ENCODE measurements at places on chromosomes 2 and 18.

DNA sequence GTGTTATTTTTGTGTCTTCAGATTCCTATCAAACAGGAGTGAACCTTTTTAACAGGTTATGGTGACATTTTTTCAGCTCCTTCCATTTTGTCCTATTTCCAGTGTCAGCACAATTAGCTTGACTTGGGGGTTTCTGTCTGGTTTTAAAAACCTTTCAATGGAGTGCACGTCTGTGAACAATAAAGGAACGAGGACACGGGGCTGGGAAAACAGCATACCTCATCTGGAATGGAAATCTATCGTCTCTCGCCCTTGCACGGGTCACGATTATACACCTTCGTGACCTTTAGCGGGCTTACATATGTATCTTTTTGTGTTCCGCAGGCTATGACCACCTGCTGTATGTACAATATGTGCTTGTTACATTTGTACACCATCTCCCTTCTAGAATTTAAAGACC is 2.3 kb upstream of the ZNF532 start:
- no peak for DNase-seq

GRCh38 chr2:201618744-201619662 is 24.3 kb downstream of the TMEM237 start:
- peak; percentile 8 for DNase-seq

DNA sequence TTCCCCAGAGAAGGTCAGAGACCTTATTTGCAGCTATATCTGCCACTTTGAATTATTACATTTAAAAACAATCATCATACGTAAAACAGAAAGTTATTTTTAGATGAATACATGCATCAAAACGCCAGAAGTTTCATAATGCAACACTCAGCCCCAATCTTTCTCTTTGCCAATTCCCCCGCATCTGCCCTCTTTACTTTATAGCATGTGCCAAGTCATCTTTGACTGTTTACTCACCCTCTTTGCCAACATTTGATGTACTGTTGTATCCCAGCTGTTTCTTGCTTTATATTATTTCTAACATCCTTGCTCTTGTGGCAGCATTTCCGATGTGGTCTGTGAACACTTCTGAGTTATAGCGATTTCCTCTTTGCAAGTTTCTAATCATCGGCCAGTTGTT is 86.2 kb downstream of the CRIM1 start:
- DNase-seq = peak; percentile 20

DNA sequence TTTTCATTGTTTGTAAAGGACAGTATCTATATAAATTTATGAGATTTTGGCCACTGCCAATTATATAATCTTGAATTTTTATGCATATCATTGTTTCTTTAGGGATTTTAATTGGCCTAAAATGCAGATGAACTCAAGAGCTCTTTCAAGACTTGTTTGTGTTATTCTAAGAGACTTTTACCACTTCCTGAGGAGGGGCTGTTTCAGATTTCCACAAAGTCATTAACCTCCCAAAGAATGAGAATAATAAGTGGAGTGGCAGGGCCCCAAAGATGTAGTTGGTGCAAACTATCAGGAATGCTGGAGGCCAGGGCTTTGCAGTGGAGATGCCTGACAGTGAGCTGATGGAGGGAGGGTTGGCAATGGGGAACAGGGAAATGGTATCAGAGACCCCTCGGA is 15.5 kb upstream of the ACVR1 start:
- no peak for DNase-seq

DNA sequence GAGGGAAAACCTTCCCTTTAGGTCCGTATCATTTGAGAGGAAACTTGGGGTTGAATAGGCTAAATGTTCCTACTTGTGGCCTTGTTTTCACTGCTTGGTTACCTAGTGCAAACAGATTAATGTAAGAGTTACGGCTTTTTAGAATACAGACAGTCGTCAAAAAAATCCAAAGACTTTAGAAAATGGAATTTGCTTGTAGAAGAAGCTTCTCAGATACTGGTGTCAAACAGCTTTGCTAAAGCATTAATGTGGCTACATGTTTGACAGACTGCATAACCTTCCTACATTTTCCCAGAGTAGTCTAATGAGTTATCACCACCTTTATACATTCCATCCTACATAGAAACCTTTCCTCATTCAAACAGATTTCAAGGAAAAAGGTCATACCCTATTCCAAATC is 114.6 kb downstream of the FMNL2 start:
- no peak for DNase-seq

- DNase-seq = no peak
Observed at GRCh38 chr18:35939138-35939537, 33.3 kb upstream of the RMP24 start.

- DNase-seq = no peak
Observed at GRCh38 chr18:9081940-9082339, 20.6 kb upstream of the NDUFV2 start.

GRCh38 chr2:7014174-7014640 is 97.0 kb downstream of the RNF144A start:
- DNase-seq = no peak

- no peak for DNase-seq
Observed at GRCh38 chr18:24922491-24922890, 429.5 kb downstream of the ZNF521 start.

DNA sequence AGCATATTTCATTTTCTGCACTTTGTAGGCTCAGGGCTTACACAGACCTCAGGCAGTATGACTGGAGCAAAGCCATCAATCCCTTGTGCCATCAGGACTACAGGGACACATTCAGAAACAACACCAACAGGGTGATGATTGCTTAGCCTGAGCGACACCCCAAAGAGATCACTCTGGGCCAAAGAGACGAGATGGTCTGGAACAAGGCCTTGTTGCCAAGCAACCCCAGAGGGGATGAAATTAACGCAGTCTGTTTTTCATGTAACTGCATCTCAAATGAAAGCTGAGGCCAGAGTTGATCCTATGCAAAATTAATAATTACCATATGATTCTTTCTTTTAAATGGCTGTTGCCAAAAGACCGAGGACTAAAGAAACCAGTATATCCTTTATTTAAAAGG is 20.2 kb upstream of the B3GNT2 start:
- no peak for DNase-seq

DNA sequence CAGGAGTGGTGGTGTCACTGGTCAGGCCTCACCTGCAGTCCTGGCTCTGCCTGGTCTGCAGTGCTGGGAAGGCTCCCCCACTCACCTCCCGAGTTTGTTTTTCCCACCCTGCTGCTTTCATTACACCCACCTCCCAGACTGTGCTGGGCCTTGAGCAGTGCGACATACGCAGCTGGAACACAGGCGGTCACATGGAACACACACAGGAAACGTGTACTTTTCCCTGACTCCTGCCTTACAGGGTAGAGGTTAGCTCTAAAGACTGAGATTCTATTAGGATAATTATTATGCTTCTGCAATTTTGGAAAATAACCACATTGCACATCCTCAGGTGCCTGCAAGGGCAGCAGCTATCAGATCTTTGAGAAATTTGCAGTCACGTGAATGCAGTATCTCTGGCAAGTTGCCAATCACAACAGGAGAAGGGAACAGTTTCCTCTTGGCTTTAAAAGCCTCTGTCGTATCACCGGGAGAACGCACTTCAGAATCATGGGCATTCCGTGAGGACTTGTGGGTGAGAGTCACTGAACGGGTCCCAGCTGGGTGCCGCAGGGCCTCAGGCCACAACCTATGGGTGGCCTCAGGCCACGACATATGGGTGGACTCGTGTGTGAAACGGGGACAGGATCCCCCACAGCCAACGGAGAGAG is 136.5 kb downstream of the ZNF236 start:
- peak; percentile 59 for DNase-seq

DNA sequence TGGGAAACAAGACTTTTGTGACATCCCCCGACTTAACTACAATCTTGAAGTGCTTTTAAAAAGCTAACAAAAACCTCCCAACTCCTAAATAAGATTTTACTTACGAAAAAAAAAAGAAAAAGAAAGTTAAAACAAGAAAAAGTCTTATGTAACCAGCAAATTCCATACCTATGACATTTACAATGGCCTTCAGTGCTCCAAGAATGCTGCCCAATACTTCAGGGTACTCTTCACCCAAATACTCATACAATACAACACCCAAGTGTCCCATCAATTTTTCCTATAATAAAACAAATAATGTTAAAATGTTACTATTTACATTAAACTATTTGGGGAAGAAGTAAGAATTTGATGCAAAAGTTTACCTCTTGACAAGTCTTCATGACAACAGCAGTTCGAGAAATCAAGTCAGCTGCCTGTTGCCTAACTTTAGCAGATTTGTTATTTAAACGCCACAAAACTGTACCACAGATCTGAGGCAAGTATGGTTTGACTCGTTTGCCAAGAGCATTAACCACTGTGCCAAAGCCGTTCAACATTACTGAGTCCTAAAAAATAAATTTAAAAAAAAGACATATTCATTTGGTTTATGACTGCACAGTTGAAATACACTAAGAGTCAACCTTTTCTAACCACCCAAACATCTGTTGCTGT is 34.8 kb downstream of the SF3B1 start:
- no peak for DNase-seq

- DNase-seq = no peak
Observed at GRCh38 chr18:22285361-22286140, 116.2 kb downstream of the GATA6 start.

DNA sequence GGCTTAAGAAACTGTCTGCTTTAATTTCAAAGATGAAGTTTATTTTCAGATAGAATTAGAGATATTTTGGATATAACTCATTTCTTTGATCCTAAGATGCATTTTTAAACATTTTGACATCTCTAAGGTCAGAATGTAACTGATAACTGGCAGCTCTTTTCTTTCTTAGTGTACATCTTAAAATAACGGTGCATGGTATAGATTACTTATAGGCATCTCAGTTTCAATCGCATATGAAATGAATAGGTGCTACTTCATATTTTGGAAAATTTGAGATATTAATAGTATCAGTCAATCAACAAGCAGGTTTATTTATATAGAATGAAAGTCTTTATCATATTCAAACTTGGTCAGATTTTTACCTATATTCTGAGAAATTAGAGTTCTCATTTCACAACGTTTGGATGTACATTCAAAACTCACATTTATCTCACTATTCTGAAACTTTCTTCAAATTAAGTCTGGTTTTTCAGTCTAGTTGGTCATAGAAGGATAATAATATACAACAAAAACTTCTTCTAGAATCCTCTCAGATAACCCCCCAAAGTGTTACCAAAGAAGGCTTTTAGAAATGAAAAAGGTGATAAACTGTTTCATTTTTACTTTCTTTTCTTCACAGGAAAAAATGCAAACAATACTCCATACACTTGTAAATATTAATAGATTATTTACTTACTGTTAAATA is 122.8 kb upstream of the WDSUB1 start:
- no peak for DNase-seq

DNA sequence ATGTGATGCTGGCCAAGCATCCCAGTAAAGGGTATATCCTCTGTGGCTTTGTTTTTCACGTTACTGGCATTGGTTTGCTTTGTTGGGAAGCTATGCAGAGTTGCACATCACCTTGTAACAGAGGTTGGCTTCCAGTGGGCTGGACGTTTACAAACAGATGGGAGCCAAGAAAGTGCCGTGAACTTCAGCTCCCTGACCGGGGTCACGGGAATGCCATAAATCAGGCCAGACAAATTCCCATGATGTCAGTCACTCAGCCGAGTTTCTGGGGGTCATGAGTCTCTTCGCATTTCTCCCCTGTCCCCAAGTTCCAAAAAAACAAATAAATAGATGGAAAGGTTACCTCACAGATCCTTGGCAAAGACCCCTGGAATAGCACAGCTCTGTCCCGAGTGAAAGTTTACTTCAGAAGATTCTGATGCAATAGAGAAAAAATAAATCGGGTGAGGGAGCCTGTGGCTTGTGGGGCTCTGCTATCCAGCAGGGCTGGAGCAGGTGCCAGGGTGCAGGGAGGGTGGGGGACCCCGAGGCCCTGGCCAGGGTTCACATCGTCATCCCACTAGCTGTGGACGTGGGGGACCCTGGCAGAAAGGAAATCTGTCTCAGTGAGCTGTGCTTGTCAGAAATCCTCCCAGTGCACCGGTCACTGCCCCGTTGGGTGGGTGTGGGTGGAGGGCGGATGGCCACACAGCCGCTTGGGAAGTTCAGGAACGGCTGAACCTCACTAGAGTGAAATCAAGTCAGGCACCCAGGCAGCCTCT is 27.8 kb downstream of the TWIST2 start:
- DNase-seq = no peak

GRCh38 chr2:119827866-119828507 is 68.3 kb downstream of the PTPN4 start:
- DNase-seq = no peak

DNA sequence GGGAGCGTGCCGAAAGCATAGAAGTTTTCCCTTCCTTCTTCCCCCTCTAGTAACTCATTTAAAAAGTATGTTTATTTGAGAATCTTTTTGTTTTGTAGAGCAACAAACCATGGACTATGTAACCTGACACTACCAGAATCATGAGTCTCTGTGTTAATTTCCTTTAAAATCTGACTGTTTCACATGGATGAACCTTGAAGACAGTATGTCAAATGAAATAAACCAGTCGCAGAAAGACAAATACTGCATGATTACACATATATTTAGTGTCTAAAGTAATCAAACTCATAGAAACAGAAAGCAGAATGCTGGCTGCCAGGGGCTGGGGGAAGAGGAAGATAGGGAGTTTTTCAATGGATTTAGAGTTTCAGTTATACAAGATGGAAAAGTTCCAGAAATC is 32.3 kb downstream of the PTPN2 start:
- no peak for DNase-seq

DNA sequence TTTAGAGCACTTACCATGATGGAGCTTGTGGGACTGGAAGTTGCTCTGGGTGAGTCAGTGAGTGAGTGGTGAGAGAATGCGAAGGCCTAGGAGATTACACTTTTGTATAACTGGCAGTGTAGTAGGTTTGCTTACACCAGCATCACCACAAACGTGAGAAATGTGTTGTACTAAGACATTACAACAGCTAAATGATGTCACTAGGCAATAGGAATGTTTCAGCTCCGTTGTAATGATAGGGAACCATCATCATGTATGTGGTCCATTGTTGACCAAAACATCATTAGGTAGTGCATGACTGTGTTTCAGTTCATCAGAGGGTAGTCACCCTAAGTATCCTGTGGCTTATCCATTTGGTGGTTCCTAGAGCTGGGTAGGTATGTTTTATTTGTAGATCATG is 11.9 kb downstream of the ZNF407 start:
- DNase-seq = no peak

GRCh38 chr2:100446696-100447095 is 23.6 kb upstream of the NMS start:
- no peak for DNase-seq
